ENCODE measurements at places on chromosomes 7 and 10.

- no peak for DNase-seq
Measured at GRCh38 chr7:79401254-79401653, 52.2 kb downstream of the MAGI2 start.

- DNase-seq = no peak
Measured at GRCh38 chr10:1400101-1401070, 336.9 kb downstream of the ADARB2 start.

- DNase-seq = no peak
Measured at GRCh38 chr10:123236126-123236525, 81.9 kb downstream of the BUB3 start.

DNA sequence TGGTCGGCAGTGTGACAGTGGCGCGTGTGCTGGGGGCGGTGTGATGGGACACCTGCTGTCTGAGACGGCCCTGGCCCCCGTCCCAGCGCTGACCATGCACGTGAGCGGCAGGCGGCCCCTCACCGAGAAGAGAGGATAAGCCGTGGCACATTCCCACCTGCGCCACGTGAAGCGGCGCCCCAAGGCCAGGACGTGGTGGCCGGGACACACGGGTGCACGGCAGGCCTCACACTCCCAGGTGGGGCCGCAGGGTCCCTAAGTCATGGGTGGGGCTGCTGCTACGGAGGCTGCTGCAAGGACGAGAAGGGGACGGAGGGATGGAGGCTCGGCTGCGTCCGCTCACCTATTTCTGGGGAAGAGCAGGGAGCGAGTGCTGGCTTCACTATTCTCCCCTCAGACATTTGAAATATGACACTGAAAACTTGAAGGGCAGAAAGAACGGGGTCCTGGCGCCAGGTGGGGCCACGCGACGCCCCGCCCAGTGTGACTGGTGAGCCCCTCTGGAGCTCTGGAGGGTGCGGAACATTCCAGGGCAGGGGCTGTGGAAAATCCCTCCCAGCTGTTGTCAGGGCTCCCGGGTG lies 7.5 kb downstream of the CYP2W1 start:
- no peak for DNase-seq

GRCh38 chr10:348456-348855 lies 213.2 kb downstream of the ZMYND11 start:
- DNase-seq = no peak

- no peak for DNase-seq
Measured at GRCh38 chr7:4878336-4879335, 4.9 kb downstream of the RADIL start.

GRCh38 chr10:116001262-116001857 lies 271.6 kb downstream of the GFRA1 start:
- no peak for DNase-seq

DNA sequence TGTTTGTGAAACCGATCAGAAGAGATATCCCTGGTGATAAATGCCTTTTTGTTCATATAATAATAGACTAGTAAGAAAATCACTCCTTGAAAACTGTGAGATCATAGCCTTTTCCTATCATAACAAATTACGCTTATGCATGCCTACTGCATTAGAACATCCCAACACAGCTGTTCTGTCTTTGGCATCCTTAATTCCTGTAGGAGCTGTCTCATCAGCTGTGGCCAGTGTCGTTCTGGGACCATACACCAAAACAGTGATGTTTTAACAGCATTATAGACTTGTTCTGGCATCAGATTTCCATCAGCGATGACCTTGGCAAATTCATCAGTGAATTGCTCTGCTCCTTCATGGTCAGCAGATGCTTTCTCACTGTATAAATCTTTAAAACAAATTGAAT lies 423.6 kb upstream of the LRGUK start:
- no peak for DNase-seq

GRCh38 chr7:157436763-157437480 lies 100.1 kb downstream of the DNAJB6 start:
- no peak for DNase-seq

GRCh38 chr10:30536578-30536977 lies 93.0 kb downstream of the LYZL2 start:
- no peak for DNase-seq

DNA sequence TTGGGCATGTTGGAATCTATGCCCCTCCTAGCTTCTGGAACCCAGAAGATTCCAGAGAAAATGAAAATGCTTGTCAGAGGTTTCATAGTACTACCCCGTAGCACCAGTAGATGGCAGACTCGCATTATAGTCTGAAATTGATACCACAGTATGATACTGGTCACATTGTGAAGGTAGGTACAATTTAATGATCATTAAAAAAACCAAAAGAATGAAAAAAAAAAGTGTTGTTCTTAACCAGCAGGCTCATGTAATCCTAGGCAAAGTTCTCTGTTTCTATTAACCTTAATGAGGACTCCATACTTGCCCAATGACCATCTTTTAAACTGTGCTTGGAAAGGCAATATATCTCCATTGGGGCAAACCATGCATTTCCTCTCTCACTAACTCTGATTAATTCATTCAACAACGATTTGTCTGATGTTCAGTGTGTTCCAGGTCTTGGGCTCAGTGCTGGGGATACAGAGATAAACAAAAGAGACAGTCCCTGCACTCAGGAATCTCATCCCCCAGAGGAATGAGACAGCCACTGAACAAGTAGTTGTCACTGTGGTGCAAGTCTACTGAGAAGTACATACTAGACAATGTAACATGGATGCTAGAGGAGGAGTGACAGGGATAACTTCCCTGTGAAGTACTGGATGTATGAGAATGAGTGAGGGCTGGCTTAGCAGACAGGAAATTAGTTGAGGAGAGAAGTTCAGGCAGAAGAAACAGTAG lies 223.5 kb upstream of the PHYHIPL start:
- no peak for DNase-seq

- DNase-seq = no peak
Measured at GRCh38 chr10:127207081-127207480, 10.7 kb upstream of the INSYN2A start.

GRCh38 chr10:131645756-131646155 lies 255.1 kb upstream of the PPP2R2D start:
- DNase-seq = no peak

DNA sequence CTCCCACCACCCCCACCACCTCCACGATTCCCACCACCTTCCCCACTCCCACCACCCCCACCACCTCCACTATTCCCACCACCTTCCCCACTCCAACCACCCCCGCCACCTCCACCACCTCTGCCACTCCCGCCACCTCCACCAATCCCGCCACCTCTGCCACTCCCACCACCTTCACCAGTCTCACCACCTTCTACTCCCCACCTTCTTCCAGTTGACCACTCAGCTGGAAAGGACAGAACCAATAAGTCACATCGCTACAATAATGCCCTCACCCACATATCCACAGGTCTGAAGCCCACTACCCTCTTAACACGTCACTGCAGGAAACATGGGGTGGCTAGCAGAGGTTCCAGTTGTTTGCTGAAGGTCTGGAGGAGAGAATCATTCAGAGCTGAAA lies 93.5 kb upstream of the PAX2 start:
- DNase-seq = no peak

DNA sequence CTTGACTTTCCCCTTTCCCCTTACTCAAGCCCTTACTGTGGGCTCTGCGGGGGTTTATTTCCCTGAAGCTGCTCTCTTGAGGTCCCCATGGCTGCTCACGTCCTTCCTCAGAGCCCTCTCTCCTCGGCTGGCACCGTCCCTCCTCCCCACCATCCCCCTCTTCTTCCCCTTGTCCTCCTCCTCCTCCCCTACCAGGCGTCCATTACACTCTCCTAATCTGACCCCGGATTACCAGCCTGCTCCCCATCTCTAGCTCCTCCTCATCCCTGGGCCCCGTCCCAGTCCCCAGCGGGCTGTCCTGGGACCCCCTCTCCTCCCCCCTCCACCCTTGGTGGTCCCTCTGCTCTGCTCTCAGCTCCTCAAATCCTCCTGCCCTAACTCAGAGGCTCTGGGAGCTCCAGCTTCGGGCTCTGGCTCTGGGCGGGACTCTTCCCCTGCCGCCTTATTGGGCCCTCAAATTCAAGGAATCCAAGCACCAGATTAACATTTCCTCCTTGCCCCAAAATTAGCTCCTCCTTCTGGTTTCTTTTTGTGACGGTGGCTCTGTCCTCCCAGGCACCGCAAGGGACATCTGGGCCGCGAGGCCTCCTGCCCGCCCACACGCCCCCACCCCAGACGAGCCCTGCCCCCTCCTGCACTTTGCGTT lies 48.5 kb upstream of the LEP start:
- DNase-seq = no peak

- DNase-seq = peak; percentile 28
Measured at GRCh38 chr7:140059273-140060242, 3.2 kb downstream of the PARP12 start.

- DNase-seq = no peak
Measured at GRCh38 chr7:73908123-73908611, 47.2 kb downstream of the TMEM270 start.

GRCh38 chr7:100465702-100466311 lies 1.7 kb upstream of the SPACDR start:
- no peak for DNase-seq

DNA sequence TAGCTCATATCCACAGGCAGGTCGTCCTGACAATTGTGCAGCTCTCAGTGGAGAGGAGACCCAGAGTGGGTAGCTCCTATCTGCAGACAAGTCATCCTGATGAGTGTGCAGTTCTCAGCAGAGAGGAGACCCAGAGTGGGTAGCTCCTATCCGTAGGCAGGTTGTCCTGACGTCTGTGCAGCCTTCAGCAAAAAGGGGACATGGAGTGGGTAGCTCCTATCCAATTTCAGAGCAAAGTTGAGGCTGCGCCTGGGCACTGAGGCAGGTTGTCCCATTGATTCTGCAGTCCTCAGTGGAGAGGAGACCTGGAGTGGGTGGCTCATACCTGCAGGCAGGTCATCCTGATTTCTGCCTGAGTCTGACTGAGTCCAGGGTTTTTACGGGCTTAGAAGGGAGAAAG lies 111.8 kb downstream of the HPSE2 start:
- no peak for DNase-seq

DNA sequence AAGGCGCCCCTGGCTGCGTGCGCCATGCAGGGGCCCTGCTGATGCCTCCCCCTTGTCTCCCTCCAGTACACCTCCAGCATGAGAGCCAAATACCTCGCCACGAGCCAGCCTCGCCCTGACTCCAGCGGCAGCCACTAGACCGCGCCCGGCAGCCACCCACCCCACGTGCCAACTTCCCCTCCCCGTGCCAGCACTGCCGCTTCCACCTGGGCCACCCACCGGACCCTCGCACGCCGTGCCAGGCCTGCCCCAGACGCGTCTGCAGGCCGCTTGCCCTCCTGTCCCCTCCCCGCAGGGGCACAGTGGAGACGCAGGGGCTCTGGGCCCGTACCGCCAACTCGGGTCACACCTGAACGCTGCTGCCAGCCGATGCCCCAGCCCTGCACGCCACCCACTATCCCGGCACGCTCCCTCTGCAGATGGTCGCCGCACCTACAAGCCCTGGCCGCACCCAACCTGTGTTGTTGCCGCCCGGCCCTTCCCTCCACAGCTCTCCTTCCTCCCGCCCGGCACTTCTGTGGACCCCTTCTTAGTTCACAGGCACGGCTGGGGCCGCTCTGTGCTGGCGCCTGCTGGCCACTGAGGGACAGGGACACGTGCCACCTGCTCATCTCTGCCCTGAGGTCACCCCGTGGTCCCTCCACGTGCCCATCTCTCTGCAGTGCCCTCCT lies 26.3 kb upstream of the AMZ1 start:
- DNase-seq = no peak

GRCh38 chr7:149422914-149423301 lies 38.0 kb downstream of the ZNF777 start:
- DNase-seq = peak; percentile 41

DNA sequence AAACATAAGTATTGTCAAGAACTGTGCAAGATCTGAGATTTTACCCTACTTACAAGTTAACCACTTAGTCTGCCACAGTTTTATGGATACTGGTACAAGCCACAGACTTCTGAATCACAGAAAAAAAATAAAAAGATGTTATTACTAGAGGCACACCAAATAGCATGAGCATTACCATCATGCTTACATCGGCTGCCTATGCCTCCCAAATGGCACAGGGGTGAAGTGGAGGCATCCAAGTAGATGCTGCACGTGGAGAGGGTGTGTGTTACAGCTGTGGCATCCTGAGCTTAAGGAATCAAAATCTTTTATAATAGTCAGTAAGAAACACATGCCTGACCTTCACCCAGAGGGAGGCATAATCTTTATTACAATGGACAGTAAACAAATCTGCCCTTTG lies 207.8 kb downstream of the TFEC start:
- DNase-seq = no peak

DNA sequence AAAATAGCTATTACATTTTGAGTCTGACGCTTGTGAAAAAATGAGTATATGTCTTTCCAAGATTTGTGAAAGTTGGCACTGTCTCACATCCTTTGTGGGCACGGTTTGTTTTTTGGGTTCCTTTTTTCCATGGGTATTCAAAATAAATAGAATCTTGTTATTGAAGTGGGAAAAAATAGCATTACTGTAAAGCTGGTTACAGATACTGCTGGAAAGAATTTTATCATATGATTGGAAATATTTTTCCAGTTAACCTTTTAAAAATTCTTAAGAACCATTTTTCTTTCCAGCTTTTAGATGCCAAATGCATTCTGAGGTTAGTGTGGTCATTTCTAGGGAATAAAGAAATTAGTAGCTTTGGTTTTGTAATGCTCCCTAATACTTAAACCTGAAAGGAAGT lies 11.4 kb downstream of the NET1 start:
- no peak for DNase-seq

GRCh38 chr10:49282879-49283341 lies 16.1 kb upstream of the C10orf71 start:
- no peak for DNase-seq

DNA sequence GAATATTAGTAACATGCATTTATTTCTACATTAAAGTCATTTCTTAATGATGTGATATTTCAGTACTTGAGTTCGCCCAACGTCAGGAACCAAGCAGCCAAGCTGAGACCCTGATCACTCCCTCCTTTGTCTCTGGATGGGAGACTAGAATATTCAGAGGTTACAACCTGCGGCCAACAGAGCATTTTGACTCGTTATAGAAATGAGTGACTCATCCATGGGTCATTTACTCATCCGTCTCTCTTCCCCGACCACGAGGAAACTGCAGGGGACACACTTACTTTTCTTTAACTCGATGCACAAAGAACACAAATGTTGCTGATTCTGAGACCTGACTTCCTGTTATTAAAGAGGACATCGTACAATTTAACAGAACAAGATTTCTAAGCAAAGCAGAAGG lies 343.3 kb downstream of the FRMD4A start:
- DNase-seq = no peak

- DNase-seq = no peak
Measured at GRCh38 chr7:1897076-1897860, 227.2 kb downstream of the ELFN1 start.

GRCh38 chr10:33258967-33259366 lies 75.5 kb downstream of the NRP1 start:
- DNase-seq = no peak

- DNase-seq = no peak
Measured at GRCh38 chr7:39086638-39087360, 109.1 kb downstream of the POU6F2 start.

DNA sequence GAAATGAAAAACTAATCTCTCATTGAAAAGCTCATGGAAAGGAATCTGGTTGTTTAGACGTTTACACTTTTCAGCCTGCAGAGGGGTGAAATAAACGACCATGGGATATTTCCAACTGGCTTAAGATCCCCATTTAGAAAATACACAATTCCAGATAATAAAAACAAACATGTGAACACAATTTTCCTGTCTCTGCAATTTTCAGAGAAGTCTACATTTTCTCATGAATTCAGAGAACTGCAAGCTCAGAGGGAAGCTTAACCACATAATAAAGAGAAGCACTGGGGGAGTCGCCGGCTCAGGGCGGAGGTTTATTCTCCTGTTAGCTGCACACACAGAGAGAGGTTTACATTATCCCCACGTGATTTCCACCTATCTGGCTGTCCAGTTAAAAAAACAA lies 215.2 kb downstream of the FANK1 start:
- DNase-seq = no peak
